Suppressor macrophage (primary cell): ENCODE measurements at places on chromosomes 7 and 10.

DNA sequence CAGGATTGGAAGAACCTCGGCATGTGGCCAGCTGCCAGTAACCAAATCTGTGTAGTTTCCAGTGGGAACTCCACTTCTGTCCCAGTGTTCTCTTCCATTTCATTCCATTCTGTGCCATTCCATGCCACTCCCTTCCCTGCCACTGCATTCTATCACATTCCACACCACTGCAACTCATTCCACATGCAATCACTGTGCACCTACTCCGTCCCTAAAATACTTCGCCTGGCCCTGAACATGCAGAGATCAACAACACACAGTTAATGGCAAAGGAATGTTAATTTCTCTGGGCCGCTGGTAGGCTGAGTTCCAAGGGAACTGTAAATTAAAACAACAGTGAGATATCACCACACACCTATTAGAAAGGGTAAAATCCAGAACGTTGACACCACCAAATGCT is 64.8 kb downstream of the AKR1B1 start:
- DNase-seq = no peak

DNA sequence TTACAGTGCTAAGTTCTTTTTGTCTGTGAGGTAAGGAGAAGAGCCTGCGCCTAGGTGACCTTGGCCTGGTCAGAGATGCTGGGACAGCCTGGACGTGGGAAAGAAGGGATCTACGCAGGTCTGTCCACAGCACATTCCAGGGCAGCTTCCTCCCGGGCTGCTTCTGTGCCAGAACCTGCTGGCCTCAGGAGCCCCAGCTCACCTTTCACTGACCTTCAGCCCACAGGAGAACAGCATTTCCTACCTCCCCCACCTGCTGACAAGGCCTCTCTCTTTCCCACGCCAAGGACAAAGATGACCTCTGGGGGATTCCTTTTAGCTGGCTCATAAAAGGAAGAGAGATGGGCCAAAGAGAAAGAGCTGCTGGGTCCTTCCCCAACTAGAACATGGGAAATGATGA is 260.6 kb downstream of the KCNMA1 start:
- DNase-seq = no peak

DNA sequence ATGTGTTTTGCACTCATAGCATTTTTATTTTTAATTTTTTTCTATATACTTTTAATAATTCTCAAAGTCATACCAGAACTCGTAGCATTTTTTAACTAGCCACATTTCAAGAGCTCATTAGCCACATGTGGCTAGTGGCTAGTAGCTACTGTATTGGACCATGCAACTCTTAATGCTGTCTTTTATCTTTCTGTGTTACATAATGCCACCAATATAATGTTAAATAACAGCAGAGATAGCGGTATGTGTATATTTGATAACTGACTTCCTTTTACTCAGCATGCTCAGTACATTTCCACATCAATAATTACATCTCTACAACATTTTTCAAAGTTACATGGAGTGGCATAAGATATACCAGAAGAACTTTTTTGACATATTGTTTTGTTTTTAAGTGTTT is 91.4 kb downstream of the CDK13 start:
- no peak for DNase-seq

DNA sequence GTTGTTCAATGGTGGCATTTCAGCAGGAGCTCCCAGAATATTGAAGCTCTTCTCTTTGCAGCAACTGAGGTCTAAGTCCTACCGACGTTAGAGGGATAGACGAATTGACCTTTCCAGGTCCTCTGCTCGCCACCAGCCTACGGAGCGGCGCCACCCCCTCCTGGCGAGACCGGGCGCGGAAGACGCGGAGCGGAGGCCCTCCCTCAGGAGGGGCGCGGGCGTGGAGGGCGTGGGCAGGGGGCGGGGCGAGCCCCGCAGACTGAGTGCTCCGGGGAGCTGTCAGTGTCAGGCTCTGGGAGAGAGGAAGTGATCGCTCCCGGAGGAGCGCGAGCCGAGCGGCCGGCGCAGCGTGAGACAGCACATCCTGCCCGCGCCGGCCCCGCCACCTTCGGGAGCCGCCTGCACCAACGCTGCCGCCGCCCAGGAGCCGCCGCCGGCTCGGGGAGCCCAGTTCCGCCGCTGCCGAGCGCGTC is at the start of gene DYNC1I1:
Gene DYNC1I1, plus strand, starts transcription at position 257 of the 473 bp plus-strand sequence. CDS start 32,176 bp downstream, outside the sequence.
- peak; percentile 82 for DNase-seq

DNA sequence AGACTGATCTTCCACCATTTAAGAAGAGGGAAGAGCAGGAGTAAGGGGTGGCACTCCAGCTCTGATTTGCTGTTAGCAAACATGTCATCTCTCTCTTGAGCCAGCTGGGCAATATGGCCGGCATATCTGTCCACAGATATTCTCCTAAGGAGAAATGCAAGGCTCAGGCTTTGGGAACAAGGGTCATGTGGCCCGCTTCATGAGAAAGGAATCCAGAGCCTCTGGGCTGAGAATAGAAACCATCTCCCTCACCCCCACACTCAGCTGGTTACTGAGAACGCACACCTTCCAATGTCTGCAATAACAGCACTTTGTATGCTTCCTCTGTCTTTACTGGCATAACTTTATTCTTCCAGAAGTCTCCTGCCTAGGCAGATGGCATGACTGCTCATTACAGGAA is 171.2 kb downstream of the ELMO1 start:
- DNase-seq = no peak

GRCh38 chr10:122638106-122638505 is 61.5 kb downstream of the C10orf120 start:
- DNase-seq = no peak

- DNase-seq = peak; percentile 86
Measured at GRCh38 chr7:96314402-96315124, 7.3 kb downstream of the SLC25A13 start.

GRCh38 chr7:102096012-102096332 is 190.7 kb upstream of the SH2B2 start:
- no peak for DNase-seq

GRCh38 chr10:108849688-108850087 is 1073.6 kb downstream of the XPNPEP1 start:
- no peak for DNase-seq

DNA sequence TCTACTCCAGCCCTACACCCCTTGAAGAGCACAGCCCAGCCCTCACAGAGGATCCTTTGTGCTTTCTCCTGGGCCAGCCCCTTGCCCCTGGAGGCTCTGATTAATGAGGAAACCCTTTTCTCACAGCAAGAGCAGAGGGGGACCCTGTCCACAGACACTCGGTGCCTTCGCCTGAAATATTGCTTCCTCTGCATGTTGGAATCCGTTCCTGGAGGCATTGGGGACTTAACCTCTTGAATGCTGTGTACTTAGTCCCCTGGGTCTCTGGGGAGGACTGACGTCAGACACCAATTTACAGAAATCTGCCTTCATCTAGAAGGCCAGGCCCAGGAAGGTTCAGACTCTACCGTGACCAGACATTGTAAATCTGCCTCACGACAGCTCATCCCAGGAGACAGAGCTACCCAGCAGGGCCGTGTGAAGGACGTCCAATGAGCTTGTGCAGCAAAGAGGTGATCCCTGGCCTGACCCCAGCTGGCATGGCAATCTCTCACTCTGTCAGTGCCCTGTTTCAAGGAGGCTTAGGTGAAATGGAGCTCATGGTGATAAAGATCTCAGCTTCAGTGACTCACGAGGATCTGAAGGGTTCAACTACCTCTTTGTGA is 8.1 kb upstream of the TMEM72 start:
- no peak for DNase-seq

DNA sequence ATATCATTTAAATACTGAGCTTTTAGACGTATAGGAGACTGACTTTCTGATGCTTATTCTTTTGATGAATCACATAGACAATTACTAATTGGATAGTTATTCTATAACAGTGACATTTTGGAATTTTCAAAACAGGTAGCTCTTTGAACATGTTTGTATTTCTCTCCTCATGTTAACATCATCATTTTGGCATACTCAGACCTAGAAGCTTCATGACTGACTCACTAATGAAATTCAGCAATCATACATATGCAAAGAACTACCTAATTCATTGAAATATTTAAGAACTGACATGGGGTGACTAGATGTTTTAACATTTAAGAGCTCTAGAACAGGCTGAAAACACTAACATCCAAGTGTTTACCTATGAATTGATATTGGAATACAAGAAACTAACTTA is 192.3 kb downstream of the VTI1A start:
- DNase-seq = no peak

- DNase-seq = no peak
Measured at GRCh38 chr7:81707966-81708365, 61.9 kb downstream of the HGF start.

GRCh38 chr7:22864301-22864700 is 41.7 kb upstream of the TOMM7 start:
- DNase-seq = no peak

DNA sequence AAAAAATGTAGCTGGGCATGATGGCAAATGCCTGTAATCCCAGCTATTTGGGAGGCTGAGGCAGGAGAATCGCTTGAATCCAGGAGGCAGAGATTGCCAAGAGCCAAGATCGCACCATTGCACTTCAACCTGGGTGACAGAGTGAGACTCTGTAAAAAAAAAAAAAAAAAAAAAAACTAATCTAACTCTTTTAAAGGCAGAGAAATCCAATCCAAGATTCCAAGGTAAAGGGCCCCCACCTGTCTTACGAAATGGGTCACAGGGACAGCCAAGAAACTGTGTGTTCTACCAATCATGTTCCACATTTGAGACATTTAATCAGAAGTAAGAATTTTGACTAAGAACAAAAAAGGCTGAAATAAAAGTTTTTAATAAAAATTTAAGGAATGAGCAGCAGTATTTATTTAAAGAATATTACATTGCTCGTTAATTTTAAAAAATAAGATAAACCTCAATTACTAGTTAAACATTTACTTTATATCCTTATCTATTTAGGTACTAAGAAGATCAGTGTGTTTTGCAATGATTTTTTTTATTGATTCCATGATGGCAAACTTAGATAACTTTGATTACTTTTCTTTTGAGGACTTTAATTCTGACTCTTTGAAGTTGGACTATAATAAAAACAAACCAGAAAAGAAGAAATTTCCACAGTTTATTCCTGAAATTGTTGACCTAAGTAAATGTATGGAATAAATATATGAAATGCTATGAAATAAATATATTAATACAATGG is 6.7 kb upstream of the OAT start:
- no peak for DNase-seq

- no peak for DNase-seq
Measured at GRCh38 chr10:32337350-32337749, 9.6 kb downstream of the EPC1 start.

- DNase-seq = no peak
Measured at GRCh38 chr7:114653364-114654088, 238.9 kb downstream of the FOXP2 start.

DNA sequence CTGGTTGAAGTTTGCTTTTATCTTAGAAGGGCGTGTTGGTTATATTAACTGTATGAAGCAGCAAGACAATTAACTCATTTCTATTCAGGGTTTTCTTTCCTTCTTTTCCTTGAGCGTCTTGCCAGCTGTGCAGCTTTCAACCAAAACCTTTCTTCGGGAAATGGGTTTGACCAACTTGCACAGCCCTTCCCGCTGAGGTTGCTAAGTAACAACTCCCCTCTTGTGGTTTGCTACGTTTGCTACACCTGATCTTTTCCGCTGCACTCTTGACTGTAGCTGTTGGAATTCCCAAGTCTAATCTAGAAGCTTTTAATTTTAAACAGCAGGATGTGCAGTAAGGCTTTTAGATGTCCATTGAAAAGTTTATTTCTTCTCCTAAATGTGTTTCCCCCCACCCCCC is 116.9 kb downstream of the CDCA7L start:
- no peak for DNase-seq

DNA sequence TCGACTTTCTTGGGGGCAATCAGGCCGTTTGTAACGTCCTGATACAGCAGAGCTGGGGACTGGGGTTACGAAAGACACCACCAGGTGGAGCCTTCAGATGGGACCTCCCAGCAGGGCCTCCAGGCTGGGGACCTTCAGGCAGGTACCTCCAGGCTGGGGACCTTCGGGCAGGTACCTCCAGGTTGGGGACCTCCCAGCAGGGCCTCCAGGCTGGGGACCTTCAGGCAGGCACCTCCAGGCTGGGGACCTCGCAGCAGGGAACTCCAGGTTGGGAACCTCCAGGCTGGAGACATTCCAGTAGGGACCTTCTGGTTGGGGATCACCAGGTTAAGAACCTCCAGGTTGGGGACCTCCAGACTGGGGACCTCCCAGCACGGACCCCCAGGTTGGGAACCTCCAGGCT is 23.5 kb upstream of the GPR146 start:
- DNase-seq = no peak

DNA sequence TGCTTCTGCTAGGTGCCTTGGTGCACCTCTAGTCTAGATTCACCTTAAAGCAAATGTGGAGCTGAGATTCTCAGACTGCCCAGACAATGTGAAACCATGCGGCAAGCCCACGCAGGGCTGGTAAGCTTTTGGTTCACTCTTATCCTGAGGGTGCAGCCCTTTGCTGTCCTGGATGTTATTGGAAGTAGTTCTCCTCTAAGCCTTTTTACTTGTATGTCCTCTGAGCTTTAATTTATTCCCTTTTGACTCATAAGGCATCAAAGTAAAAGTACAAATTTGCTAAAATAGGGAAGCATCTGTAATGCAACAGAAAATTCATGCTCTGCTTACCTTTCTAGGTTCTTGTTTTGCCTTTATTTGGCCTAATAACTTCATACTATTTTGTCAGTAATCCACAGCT is 186.8 kb downstream of the MACC1 start:
- DNase-seq = peak; percentile 28

- peak; percentile 29 for DNase-seq
Measured at GRCh38 chr7:52507546-52508255, 527.7 kb upstream of the POM121L12 start.

DNA sequence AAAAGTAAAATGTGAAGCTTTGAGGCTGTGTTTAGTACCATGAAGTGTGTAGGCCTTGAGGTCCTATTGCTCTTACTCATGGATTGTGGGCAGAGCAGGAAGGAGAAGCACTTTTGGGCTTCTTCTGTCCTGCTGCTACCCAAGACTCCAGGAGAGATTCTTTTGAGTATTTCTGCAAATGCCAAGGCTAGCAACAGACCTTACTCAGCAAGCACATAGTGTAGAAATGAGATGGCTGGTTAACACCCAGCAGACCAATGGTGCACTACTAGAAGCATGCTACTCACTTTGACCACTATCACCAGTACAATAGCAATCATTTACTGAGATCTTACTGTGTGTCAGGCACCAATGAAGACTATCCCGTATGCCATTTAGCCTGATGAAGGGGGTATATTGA is 3.2 kb downstream of the PLPP4 start:
- peak; percentile 22 for DNase-seq

DNA sequence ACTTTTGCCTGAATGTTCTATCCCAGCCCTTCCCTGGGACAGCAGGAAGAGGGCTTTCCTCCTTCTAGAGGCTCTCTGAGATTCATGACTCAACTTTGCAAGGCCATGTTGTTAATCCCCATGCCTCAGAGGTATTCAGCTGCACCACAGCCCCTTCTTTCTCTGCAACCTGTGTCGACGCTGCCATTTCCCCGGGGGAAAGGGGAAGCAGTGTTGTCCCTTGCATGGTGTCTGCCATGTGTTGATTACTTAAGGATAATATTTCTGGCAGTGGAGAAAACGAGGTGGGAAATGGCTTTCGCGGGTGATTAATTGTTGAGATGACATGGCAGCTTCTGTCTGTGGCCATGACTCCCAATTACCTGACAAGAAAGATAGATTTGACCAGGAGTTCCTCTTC is 133.1 kb downstream of the SORCS3 start:
- DNase-seq = no peak

GRCh38 chr10:133009218-133009950 is 67.0 kb upstream of the CFAP46 start:
- peak; percentile 95 for DNase-seq

GRCh38 chr7:88042157-88042556 is 108.1 kb downstream of the ADAM22 start:
- DNase-seq = no peak
